Glomerular endothelial cell (primary cell): ENCODE measurements at places on chromosomes 11 and 22. TPM values are rescaled to one million over a fixed set of nuclear protein-coding genes. Genes with fewer than 3 reads are reported as not detected.
A peak's percentile ranks its signal among the peaks of the same experiment; 100 is the strongest.

The RBMXL2 gene
- not detected in 2 replicates for total RNA-seq

DNA sequence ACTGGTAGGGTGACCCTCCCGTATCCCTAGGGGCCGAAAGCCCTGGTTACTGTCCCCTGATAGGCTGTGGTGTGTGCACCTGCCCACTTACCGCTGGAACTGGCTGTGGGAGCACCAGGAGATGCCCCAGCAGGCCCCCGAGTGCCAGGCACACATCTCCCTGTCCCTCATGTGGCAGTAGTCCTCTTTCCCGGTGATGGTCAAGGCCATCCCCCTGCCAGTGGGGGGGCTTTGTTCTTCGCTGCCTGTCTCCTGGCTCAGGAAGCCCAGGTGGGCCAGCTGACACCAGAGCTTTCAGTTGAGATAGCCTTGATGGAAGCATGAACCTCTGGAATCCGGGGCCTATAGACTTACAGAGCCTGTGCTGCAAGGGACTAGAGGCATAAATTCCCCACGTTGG is 100.5 kb downstream of the MPPED1 start:
- DNase-seq, result no peak

DNA sequence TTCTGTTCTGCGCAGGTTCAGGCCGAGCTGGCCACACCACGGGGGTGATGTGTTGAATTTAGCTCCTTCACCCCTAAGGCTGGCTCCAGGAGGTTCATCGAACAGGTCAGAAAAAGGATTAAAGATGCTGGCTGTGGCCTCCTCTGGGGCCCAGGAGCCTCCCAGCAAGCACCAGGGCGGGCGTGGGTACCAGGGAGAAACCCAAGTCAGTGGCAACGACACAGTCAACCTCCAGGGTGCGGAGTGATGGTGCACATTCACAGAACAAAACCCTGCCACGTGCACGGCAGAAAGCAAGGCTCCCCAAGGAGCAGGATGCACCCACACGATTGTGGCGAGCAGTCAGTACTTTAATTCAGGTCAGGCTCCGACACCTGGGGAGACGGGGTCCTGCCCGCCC is 10.8 kb downstream of the C11orf24 start:
- DNase-seq, result no peak

- DNase-seq, result no peak
These were observed 410 bp downstream of the GLB1L3 start for GRCh38 chr11:134276396-134277182.

DNA sequence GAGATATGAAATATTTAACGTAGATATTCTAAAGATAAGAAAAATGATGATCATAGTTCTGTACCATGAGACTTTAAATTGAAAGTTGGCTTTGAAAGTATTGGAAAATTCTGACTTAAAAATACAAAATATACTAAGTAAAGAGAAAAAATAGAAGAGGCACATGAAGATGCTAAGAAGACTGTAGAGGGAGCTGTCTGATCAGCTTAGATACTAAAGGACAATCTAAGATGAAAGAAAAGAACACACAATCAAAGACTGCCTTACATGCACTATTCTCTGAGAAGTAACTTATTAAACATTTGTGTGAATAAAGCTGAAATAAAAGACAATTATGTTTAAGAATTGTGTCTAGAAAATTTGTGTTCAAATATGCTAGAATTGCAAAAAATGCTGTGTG is 55.1 kb downstream of the RBMXL2 start:
- peak; percentile 23 for DNase-seq

The DNAJC24 gene
- total RNA-seq, result 8.7 and 13.8 TPM in 2 replicates

- DNase-seq, result no peak
These were observed 76.4 kb downstream of the LIF start for GRCh38 chr22:30170129-30170528.

The TTC36 gene
- 2.5 and 2.6 TPM in 2 replicates for total RNA-seq

DNA sequence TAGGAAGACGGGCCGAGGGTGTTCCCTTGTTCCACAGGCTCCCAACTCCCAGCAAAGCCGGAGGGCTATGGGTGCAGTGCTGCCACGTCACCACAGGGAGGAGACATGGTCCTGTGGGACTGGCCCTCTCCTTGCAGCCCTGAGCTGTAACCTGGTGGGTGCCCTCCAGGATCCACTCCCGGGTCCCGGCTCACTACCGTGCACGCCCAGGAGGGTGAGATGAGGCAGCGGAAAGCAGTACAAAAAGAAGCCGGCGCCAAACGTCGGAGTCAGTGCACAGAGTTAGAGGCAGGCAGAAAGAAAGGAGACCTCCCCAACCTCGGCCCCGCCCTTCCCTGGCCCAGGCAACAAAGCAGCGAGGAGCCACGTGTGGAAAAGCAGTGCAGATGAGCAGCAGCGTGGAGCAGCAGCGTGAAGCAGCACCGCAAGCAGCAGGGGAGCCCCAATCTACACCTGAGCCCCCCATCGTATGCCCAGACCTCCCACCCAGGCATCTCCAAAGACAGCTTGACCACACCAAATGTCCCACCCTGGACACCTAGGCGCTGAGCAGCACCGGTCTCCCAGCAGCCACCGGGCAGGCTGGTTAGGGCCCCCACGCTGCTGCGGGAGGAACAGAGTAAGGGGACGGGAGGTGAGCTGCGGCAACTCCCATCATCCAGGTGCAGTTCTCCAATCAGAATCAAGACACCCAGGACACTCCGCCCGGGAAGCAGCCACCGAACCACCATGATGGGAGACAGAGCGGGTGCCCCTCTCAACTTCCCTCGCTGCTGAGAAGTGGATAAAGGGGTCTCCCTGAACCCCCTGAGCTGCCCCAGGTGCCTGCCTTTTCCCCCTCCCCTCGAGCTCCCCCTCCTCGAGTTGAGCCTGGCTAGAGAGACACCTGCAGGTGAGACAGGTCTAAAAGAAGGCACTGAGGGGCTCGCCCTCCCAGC is 28.8 kb downstream of the IGSF9B start:
- no peak for DNase-seq

The OR52A1 gene
- not detected in 2 replicates for total RNA-seq

GRCh38 chr22:39173787-39174497 is 21.5 kb upstream of the CBX7 start:
- no peak for DNase-seq

DNA sequence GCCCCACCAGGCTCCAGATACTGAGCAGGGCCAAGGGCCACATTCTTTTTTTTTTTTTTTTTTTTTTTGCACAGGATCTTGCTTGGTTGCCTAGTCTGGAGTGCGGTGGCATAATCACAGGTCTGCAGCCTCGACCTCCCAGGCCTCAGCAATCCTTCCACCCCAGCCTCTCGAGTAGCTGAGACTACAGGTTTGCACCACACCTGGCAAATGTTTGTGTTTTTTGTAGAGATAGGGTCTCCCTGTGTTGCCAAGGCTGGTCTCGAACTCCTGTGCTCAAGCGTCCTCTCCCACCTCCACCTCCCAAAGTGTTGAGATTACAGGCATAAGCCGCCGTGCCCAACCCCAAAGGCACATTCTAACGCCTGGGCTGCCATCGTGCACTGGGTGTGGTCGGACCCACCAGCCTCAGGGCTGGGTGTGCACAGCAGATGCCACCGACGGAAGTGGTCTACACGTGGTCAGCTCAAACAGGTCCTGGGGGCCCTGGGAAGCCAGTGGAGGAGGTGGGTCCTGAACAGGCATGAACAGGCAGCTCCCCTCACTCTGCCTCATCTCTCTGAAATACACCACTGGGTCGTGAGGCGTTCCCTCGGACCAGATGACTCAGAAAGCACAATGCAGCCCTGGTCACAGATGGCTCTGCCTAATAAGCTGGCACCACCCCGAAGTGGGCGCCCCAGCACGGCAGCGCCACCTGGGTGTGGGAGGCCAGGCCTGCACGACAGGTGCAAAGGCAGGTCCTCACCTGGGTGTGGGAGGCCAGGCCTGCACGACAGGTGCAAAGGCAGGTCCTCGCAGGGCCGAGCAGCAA is 5.1 kb upstream of the B4GALNT4 start:
- no peak for DNase-seq

DNA sequence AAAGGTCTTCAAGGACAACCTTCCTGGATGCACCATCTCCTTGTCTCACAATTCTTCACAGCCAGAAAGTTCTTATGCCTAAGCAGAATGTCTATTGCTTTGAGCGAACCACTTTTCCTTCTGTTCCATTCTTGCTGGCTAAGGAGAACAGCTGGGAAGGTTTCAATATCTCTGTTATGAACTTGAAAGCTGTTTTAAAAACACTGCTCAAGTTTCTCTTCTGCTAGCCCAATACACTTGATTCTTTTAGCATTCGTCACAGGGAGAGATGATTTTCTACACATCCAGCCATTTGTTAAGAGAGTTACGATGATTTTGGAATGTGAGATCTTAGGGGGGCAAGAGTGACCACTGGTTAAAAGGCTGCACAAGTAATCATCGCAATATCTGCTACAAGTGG is 249.3 kb downstream of the KIRREL3 start:
- no peak for DNase-seq

DNA sequence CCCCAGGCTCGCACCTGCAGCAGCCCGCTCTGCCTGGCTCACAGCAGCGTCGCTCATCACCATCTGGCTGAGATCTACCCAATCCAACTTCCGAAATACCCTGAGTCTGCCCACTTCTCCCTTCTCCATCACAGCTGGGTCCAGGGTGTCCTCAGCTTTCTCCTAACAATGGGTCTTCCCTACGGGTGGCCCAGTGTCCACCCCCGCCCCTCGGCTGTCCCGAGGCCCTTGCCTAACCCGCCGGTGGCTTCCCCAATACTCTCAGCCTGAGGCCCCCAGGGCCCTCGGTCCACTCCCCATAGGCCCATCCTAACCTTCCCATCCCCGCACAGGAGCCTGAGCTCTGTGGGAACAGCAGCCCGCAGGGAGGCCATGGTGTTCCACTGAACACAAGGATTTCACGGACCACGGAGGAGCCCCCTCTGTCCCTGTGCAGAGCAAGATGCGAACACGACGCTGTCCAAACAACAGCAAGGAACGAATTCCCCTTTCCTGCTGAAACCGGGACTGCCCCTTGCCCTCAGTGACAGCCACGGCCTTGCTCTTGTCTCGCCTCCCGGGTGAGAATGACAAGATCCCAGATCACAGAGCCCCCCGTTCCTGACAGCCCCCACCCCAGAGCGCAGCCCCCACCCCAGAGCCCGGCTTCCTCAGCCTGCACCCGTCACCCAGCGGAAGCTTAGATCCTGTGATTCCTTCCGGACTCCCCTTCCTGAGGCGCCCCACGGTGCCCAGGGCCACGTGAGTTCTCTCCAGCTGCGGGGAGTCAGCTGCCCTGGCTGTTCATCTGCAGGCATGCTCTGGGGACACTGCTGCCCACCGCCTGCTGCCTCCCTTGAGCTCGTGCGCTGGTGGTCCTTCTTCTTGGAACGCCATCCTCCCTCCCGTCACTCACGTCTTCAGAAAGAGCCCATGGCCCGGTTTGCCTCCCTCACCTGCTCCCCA is 48.8 kb upstream of the CARS1 start:
- DNase-seq, result no peak

DNA sequence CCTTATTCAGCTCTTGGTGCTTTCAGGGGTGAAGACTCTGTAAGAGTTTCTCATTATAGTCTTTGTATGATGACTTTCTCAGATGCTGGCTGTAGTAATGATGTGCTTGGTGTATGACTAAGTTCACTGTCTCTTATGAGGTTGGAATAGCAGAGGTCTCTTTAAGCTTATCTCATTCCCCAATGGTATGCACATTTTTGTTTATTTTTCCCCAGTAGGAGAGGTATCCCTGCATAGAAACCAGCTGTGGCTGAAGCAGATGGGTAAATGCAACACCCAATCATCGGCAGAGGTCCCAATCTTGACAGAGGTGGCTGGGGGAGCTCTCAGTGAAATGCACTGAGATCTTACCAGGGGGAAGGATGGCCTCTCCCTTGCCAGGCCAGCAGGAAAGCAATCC is 34.6 kb downstream of the BBOX1 start:
- no peak for DNase-seq

GRCh38 chr11:61295596-61295926 is 445 bp upstream of the VWCE start:
- DNase-seq, result no peak

- no peak for DNase-seq
These were observed 11.6 kb upstream of the TMEM45B start for GRCh38 chr11:129804012-129804411.

- no peak for DNase-seq
These were observed 48.1 kb upstream of the HMGXB4 start for GRCh38 chr22:35209203-35209602.

DNA sequence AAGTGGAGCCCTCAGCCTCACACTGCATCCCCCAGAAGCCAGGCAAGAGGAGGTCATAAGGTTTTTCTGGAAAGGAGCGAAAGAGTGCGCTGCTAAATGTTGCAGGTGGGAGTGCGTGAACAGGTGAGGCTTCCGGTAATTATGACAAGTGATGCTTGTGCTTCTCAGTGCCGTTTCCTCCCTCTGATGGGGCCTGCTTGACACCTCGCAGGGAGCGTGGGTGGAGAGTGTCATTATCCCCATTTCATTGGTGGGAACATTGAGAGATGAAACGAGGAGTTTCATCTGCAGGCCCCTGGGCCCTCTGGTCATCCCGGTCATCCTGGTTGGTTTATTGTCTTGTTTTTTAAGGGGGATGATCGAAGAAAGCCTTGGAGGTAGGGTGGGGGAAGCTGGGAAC is 57.5 kb downstream of the BCR start:
- no peak for DNase-seq

DNA sequence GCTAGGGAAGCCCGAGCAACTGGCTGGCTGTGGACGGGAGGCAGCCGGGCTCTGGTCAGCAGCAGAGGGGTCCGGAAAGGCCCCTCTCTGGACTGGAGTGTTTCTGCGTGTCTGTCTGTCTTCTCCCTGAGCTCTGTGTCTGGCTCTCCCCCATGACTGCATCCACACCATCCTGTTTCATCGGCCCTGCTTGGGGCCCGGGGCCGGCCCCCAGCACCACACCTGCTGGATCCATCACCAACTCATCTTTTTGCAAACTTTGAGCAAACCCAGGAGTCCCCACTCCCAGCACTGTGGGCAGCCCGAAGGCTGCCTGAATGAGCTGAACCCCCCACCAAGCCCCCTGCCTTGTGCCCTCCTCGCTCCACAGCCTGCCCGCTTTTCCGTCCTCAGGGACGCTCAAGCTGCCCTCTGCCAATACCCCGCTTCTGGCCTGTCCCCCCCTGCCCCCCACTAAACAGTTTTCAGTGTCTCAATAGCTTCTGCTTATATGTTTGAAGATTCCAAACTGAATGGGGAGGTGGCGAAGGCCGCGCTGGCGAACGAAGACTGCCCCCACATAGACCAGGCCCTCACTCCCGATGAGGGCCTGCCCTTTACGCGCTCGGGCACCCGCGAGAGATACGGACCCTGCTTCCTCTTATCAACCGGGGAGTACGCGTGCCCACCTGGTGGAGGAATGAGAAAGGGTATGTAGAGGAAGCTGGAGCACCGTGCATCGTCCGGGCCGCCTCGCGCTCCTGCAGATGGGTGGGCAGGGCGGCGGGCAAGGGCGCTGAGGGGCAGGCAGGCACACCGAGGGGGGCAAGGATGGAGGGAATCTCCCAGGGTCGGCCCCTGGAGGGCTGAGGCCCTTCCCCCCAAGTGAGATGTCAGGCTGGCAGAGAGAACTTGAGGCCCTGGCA is 44.6 kb downstream of the KCNC1 start:
- no peak for DNase-seq

- no peak for DNase-seq
These were observed 966.5 kb downstream of the NTM start for GRCh38 chr11:132336781-132337535.

The PPP2R5B gene
- total RNA-seq, result 27.2 and 47.9 TPM in 2 replicates

GRCh38 chr11:44555031-44555800 is 10.2 kb upstream of the CD82 start:
- no peak for DNase-seq

GRCh38 chr11:68692115-68692514 is 7.8 kb downstream of the GAL start:
- no peak for DNase-seq

GRCh38 chr22:35638410-35638809 is 9.8 kb upstream of the APOL6 start:
- no peak for DNase-seq
